ENCODE measurements at places on chromosomes 2 and 18.

GRCh38 chr2:41941831-41942230, 106.0 kb upstream of the PKDCC start:
- DNase-seq = no peak

- no peak for DNase-seq
These were observed 22.6 kb downstream of the MAPK4 start for GRCh38 chr18:50582500-50582899.

DNA sequence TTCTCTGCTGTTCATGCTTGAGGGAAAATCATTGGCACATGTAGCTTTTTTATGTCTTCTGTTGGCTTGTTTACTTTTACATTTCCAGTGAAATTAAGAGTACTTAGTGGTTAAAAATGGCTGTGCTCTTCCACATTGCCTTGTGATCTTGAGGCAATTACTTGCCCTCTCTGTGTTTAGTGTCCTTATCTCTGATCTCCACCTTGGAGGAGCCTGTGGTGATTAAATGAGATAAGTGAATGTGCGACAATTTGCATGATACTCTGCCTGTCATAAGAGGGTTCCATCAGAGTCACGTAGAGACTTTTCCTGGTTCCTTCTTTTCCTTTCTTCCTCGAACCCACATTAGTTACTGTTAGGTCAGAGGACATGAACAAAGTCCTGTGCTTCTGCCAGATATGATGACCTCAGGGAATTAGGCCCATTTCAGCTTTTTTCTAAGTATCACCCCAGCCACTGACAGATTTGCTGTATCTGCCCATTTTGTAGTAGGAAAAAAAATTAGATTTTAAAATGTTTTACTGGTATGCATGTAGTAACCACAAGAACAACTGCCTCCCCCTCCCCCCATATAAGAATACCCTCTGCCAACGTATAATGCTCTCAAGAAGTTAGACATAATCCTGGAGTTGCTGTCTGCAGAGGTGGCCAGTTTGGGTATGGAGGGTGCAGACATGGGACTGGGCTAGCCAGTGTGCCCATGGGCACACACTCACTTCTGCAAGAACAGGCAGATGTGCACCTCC, 51.9 kb downstream of the TET3 start:
- no peak for DNase-seq

DNA sequence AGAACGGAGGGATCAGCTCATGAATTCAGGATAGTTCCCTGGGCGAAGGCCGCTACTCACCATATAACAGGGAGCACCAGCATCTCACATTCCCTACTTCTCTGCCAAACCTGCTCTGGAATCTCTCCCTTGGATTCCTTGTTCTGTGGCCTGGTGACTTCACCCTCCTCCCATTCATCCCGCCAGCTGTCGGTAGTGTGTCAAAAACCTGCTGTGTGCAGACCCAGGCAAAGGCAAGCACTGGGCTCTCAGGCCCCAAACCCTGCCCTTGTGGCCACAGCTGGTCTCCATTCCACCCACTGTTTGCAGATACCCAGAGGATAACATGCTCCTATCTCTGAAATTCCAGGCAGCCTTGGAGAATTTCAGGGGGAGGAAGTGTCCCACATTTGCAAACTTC, 151.6 kb downstream of the CAPN13 start:
- no peak for DNase-seq

DNA sequence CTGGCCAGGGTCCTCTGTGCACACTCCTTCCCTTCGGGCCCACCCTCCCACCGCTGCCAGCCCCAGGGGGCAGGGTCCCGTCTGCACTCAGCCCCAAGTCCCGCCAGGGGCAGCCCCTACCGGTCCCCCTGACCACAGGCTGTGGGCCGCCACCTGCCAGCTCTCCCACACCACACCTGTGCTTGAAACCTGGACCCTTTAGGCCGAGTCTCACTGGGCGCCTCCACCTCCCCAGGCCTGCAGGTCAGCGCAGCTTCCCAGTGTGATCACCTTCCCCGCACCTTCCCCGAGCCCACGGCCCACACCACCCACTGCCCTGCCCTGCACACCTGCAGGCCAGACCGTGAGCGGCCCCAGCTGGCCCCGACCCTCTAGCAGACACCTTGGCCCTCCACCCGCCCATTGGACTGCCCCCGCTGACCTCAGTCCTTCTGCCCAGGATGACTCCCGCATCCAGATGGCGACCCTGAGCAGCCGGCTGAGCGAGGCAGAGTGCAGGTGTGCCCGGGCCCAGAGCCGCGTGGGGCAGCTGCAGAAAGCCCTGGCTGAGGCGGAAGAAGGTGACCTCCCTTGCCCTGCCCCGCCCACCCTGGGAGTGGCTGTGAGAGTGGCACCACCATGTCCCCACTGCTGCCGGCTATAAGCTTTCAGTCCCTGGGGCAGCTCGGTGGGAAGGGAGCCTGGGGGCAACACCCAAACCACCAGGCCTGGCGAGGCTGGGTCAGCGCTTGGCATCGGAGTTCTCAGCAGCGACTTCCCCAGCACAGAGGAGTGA, 31.3 kb upstream of the SNED1 start:
- DNase-seq = no peak

DNA sequence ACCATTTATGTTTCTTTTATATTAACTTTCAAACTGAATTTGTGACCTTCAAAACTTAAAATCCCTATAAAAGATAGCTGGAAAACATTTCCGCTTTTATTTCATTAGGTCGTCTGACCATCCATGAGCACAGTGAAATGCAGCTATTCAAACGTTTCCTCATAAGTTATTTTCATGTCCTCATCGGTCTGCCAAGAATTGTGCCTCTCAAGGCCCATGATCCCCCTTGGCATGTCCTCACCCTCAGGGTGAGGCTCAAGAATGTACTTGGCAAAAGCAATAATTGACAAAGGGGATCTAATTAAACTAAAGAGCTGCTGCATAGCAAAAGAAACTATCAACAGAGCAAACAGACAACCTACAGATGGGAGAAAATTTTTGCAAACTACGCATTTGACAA, 12.4 kb downstream of the SLC66A2 start:
- DNase-seq = no peak

- no peak for DNase-seq
These were observed 498.9 kb upstream of the NETO1 start for GRCh38 chr18:73366713-73367112.

DNA sequence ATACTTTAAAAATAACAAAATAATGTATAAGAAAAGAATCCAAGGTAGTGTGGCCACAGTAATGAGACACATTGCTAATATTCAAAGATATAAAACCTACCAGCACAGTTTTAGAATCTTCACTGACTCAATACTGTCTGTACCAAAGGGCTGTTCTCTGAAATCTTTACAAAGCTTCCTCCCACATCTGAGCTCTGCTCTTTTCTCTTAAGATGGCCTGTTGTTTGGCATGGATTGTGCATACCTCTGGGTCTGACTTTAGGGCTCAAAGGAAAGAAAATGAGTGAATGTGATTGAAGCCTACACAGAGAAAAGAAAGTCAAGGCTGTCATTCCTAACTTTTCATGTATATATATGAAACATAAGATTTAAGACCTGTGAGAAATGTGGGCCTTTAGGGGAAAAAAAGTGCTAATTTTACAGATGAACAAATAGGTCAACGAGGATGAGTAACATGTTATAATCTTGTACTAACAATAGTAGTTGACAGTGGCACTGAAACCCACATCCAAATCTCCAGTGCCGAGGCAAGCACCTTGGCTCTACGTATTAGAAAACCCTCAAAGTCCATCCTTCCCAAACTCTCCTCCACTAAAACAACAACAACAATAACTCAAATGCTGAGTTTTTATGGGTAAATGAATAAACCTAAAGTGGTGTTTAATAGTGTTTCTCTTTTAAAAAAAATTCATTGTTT, 114.2 kb downstream of the ZNF521 start:
- DNase-seq = no peak

GRCh38 chr2:123438251-123438650, 586.8 kb upstream of the CNTNAP5 start:
- DNase-seq = no peak

GRCh38 chr18:57916684-57917083, 113.6 kb upstream of the ATP8B1 start:
- DNase-seq = no peak

- DNase-seq = no peak
These were observed 32.3 kb downstream of the CHN1 start for GRCh38 chr2:174972924-174973323.
